ENCODE measurements at places on chromosomes 3 and 15.

DNA sequence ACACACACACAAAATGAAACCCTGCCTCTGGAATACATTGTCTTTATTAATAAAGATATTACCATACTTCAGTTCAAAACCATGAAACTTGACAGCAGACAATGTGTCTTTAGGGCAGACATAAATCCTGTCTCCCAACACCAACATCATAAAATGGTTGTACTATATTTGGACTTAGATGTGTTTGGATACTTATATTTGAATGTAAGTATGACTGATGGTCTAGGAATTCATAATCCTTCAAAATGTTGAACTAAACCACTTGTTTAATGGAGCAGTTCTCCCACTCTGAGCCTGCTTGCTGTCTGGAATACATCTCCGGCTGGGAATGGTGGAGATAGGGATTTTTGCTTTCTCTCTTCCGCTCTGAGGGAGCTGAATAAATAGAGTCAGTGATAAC, 10.6 kb downstream of the FBN1 start:
- no peak for DNase-seq

GRCh38 chr3:11459186-11459824, 184.4 kb downstream of the VGLL4 start:
- no peak for DNase-seq

- DNase-seq, result no peak
These were observed 248.5 kb downstream of the ZMAT3 start for GRCh38 chr3:178823150-178823549.

- no peak for DNase-seq
These were observed 92.2 kb upstream of the RAP2B start for GRCh38 chr3:153069598-153070510.

DNA sequence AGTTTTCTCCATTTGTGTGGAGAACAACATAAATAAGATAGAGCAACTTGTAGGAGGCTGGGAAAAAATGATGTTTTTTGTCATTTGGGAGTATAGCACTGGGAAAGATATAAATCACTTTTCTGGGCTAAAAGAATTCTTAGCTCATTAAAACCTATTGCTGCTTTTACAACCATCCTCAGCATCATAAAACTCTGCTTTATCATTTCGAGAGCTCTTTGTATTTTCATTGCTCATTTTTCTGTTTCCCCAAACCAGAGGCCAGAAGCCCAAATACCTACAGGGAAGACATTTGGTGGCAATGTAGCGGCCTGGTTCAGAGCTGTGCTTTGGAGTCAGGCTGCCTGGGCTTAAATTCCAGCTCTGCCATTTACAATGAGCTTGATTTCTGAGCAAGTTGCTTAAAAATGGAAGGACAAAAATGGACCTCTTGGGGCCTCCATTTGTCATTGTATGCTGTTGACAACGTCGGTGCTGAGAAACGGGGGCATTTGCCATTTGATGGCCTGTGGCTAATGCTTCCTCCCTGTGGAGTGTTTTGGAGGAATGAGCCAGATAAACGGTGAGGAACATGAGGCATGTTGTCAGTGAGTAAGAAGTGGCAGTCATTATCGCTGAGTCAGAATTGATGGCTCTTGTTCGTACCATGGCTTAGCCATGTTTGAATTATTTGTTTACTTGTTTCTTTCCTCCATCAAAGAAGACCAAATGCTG, 260.0 kb downstream of the EBLN2 start:
- no peak for DNase-seq

- DNase-seq, result no peak
These were observed 47.6 kb upstream of the POMGNT2 start for GRCh38 chr3:43153216-43154083.

DNA sequence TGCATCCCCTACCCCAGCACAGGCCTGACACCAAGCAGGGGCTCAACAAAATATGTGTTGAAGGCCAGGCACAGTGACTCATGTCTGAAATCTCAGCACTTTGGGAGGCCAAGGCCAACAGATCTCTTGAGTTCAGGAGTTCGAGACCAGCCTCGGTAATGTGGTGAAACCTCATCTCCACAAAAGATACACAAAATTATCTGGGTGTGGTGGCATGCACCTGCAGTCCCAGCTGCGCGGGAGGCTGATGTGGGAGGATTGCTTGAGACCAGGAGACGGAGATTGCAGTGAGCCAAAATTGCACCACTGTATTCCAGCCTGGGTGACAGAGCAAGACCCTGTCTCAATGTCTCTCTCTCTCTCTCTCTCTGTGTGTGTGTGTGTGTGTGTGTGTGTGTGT, 30.7 kb upstream of the CYP11A1 start:
- DNase-seq, result no peak

- no peak for DNase-seq
These were observed 84.3 kb downstream of the MB21D2 start for GRCh38 chr3:192833177-192833890.

GRCh38 chr3:15665510-15666150, 64.1 kb downstream of the BTD start:
- no peak for DNase-seq

GRCh38 chr15:98674336-98674735, 26.0 kb downstream of the IGF1R start:
- no peak for DNase-seq

DNA sequence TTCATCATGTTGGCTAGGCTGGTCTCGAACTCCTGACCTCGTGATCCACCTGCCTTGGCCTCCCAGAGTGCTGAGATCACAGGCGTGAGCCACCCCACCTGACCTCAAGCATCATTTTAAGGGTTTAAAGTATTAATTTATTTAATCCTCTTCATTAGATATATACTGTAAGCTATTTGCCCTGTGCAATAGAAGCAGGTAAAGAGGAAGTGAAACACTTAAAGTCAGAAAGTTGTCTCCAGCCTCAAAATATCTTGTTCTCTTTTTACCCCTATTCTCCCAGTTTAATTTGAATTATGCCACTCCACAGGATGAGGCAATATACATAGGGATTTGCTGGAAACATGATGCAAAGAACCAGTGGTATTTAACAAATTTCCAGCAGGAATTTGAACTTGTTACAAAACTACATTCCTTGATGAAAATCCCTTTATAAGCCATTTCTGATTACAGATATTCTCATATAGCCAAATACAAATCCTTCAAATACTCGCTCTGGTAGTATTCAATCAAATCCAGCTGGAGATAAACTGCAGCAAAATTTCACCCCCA, 2.0 kb downstream of the NDUFB5 start:
- DNase-seq, result no peak

DNA sequence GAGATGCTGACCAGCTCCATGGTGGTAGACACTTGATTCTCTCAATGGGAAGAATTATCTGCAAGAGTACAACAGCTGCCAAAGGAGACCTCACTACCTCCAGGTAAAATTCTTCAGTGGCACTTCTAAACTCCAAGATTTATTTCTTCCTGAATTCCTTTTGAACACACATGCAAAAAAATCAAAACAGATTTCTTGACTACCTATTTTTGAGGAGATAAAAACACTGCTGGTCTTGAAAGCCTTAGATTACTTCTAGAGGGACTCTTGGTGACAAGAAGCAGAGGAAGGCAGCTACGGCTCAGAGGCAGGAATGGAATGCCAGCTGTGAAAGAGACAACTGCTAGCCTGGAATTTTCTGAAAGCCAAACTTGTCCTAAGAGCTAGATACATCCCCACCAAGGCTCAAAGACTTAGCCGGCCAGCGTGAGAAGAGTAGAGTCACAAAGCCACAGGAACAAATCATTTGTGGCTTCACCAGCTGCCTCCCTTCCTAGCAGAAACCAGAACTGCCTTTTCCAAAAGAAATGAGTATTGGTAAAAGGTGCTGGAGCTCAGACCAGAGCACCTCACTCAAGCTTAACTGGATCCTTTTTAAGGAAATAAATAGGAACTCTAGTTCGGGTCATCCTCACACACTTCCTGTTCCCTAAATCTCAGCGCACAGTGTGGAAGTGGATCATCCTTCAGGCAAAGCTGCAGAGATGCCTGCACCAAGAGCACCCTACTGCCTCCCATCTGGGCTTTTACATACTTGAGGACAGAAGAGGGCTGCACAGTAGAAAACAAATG, 32.6 kb downstream of the CLK3 start:
- DNase-seq, result no peak

Measured in stimulated activated CD4-positive, alpha-beta T cell treated with anti-CD3 and anti-CD28 coated beads, Interleukin-4, amount 100 ng/mL, for 1 hour (primary cell).